Renal cortical epithelial cell (primary cell): ENCODE measurements at places on chromosomes 6 and 20. TPM values are rescaled to one million over a fixed set of nuclear protein-coding genes. Genes with fewer than 3 reads are reported as not detected.

- no peak for DNase-seq
These were observed 388.3 kb upstream of the RNF217 start for GRCh38 chr6:124573953-124574352.

The MLN gene
- total RNA-seq, result not detected in 2 replicates

GRCh38 chr6:79034865-79035264, 43.2 kb downstream of the PHIP start:
- peak; percentile 58 for DNase-seq

DNA sequence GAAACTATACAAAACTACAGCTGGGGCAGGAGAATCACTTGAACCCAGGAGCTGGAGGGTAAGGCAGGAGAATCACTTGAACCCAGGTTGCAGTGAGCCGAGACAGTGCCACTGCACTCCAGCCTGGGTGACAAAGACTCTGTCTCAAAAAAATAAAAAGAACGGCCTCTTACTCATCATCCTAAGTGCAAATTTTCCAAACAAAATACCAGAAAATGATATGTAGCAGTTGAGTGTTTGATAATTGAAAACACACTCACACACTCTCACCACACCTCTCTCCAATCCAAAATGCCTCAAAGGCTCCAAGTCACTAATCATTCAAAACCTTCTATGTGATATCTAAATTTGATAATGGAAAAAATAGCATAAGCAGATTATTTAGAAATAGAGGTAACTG, 198.6 kb upstream of the SHLD1 start:
- no peak for DNase-seq

DNA sequence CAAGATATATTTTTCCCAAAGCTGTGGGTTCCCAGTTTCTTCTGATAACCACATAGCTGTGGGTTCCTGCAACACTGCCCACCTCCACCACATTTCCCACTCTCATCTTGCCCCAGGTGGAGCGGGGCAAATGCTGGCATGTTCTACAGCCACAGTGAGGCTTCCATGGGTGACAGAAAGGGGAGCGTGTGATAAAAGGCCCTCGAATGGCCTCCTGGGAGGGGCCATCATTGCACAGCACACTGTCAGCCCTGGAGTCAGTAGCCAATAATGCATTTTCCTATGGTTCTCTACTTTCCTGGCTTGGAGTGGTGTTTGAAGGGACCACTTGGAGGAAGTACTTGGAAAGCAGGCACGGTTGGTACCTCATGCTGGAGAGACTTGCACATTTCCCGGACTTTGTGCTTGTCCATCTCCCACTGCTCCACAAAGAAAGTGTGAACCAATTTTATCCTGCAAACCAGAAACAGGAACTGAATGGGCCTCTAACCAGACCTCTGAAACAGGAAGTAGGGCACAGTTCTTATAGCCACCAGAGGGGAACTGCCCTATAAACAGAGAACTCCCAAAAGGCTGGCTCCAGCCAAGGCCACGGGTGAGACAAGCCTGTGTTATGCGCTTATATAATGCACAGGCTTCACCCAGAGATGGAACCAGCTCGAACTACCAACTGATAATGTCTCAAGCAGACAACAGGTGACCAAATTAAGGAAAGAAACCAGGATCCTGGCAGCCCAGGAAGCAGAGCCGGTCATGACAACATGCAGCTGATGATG, 8.6 kb downstream of the MAP3K5 start:
- DNase-seq, result no peak

GRCh38 chr6:126539022-126539421, 199.1 kb downstream of the CENPW start:
- DNase-seq, result peak; percentile 84

GRCh38 chr6:5199702-5200101, 61.0 kb downstream of the LYRM4 start:
- DNase-seq, result no peak

The KIZ gene
- 3.3 and 20.4 TPM in 2 replicates for total RNA-seq
